Pancreas (tissue), 10 donors: ENCODE measurements at places on chromosomes 7 and 10. TPM values are rescaled to one million over a fixed set of nuclear protein-coding genes. Genes with fewer than 3 reads are reported as not detected.

Gene PIP
- total RNA-seq = not detected

DNA sequence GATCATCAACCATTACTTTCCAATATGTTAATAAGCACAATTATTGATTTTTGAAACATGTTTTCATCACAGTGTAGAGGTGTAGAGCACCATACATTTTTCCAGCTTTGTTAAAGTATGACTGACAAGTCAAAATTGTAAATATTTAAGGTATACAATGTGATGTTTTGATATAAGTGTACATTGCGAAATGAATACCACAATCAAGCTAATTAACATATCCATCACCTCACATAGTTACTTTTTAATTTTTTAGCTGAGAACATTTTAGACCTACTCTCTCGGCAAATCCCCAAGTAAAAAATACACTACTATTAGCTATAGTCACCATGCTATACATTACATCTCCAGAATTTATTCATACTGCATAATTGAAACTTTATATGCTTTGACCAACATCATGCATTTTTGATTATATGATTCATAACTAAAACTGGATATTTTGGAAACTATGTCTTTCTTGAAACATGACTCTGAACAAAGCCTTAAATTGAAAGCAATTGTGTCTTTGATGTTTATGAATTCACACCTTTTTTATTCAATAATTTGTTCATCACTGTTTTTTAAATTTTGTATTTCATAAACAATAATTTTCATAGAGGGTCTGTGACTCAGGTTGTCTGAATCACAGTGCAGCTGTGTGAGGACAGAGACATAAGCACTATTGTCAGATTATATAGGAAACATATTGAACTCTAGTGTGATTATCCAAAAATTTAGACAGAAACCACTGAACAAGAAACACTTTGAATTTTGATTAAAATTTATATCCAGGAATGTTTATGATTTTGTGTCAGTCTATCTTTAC, 486.1 kb downstream of the SEMA3D start:
- DNase-seq = no peak

- no peak for DNase-seq
Observed at GRCh38 chr10:104038537-104038936, 47.1 kb downstream of the COL17A1 start.

DNA sequence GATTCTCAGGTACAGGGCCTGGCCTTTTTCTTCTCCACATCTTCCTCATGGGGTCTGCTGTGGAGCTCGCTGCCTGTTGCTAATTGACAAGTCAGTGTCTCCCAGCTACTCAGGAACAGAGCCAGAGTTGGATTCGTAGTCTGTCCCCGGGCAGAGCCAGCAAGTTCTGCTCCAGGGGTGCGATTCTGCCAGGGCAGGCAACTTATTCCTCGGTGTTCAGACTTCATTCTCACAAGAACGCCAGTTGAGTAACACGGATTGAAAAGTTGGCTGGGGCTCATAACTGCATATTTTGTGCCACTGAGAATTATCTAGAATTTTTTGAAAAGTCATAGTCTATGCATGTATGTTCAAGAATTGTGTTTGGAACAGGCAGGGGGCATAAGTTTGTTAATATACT, 336.7 kb upstream of the NPVF start:
- DNase-seq = no peak

- DNase-seq = no peak
Observed at GRCh38 chr7:17802056-17802455, 138.2 kb downstream of the SNX13 start.

DNA sequence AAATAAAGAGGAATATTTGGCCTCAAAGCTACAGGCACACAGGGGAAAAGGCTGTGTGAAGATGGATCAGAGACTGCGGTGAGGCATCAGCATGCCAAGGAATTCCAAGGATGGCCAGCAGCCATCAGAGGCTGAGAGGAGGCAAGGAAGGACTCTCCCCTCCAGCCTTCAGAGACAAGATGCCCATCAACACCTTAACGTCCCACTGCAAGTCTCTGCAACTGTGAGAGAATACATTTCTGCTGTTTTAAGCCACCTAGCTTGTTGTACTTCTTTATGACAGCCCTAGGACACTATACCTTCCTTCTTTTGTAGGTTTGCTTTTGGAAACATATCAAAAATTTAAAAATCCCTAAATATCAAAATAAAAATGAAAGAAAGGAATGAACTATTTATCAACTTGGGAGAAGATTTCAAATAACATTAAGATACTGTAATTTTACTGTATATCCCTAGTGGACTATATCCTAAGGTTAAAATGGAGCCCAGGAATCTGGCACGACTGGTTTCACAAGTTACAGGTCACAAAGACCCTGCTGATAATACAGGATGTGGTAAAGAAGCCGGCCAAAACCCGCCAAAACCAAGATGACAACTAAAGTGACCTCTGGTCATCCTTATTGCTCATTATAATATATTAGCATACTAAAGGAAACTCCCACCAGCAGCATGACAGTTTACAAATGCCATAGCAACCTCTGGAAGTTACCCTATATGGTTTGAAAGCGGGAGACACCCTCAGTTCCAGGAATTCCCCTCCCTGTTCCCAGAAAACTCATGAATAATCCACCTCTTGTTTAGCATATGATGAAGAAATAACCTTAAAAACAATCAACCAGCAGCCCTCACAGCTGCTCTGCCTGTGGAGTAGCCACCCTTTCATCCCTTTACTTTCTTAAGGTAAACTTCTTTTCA, 185.2 kb downstream of the AVL9 start:
- no peak for DNase-seq

Gene BMPER
- 1.6 TPM for total RNA-seq

DNA sequence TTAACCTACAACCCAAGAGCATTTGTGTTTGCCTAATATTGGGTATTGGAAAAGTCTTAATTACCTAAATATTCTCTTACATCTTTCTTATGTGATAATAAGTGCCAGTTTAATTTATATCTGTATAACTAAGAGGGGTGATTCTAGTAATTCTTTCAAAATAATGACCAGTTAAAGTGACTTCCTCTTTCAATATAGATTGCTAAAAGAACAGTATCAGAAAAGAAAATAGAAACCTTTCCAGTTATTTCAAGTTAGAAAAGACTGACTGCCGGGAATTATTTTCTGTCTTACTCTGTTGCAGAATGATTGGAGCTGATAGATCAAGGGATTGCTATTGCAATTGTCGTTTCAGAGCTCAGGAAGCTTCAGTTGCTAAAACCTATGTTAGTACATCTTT, 525.0 kb upstream of the SEMA3D start:
- no peak for DNase-seq

Gene FFAR4
- 1.0 TPM for total RNA-seq

Gene TMEM254
- total RNA-seq = 11.7 TPM

Gene NDUFB2
- total RNA-seq = 53.6 TPM

DNA sequence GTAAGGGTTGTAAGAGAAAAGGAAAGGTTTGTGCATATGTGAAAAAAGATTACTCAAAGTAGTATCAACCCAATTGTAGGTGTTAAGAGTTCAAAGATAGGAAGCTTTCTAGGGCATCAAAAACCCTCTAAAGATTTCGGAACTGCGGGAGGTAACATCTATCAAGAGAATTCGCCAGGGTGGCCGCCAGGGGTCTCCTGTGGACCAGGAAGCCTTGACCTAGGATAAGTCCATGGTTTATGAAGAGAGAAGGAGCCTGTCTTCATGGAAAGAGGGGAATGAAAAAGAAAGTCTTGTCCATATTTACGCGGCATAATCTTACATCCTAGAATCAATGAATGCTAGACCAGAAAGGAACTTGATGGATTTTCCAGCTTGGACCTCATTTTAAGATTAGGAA, 140.7 kb upstream of the CALCR start:
- DNase-seq = peak; percentile 54

DNA sequence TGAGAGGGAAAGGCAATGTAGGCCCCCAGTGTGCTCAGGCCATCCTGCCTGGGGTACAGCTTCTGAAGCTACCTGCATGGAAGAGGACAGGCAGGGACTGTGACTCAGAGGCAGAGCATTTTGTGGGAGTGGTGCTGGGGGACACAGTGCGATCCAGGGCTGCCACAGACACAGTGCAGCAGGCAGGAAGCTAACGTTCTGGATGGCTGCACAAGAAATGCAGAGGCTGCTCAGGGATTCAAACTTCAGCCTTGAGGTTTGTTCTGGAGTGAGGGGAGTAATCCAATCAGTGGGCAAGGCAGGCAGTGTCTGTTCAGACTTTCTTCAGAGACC, 648.0 kb upstream of the IGFBP3 start:
- no peak for DNase-seq

- DNase-seq = no peak
Observed at GRCh38 chr10:110780704-110781103, 91.0 kb upstream of the PDCD4 start.

DNA sequence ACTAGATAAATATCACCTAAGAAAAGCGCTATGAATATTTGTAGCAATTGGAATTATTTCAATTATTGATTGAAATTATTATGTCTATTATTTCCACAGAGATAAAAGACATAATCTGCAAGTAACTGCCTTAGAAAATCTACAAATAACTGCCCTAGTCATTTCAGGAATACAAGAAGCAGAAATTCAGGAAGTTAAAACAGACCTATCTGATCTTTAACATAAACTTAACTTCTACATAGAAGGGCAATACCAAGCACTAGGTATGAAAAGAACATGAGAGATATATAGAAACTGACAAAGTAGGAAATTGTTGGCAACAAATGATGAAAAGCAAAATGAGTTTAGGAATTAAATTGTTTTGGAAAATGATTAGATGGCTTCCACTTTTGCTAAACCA, 31.8 kb upstream of the AKR1B10 start:
- no peak for DNase-seq

DNA sequence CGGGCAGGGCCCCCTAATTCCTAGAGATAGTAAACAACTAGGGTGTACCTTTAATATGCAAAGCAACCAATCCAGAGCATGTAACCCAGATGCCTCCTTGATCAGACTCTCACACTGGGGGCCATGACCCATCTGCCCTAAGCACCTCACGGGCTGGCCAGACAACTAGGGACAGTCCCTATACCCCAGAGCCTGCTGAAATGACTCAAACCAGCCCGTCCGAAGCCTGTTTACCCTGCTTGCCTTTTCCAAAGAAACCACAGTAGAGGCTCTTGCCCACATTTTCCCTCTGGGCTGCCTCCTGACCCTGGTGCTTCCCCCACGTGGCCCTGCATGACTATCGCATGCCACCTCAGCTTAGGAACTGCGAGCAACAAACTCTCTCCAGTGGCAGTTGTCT, 46.2 kb downstream of the RGS10 start:
- no peak for DNase-seq

DNA sequence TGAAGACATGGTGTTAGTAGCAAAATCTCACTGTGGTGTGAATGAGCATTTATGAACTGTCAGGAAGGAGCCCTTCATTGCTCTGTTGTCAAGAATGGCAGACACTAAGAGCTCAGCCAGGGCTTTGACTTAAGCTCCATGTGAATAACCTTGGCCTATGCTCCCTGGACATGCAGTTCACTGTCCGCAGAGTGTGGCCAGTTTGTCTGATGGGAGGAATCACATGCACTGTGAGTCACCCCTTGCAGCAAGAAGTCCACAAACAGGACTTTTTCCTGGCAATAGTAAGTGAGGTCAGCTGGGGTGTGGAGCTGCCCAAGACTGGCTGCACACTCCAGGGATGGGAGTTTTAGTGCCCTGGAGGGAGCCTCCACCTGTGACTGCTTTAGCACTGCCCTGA, 49.5 kb downstream of the ZNF37A start:
- DNase-seq = no peak

Gene PRKG1
- 4.9 TPM for total RNA-seq

DNA sequence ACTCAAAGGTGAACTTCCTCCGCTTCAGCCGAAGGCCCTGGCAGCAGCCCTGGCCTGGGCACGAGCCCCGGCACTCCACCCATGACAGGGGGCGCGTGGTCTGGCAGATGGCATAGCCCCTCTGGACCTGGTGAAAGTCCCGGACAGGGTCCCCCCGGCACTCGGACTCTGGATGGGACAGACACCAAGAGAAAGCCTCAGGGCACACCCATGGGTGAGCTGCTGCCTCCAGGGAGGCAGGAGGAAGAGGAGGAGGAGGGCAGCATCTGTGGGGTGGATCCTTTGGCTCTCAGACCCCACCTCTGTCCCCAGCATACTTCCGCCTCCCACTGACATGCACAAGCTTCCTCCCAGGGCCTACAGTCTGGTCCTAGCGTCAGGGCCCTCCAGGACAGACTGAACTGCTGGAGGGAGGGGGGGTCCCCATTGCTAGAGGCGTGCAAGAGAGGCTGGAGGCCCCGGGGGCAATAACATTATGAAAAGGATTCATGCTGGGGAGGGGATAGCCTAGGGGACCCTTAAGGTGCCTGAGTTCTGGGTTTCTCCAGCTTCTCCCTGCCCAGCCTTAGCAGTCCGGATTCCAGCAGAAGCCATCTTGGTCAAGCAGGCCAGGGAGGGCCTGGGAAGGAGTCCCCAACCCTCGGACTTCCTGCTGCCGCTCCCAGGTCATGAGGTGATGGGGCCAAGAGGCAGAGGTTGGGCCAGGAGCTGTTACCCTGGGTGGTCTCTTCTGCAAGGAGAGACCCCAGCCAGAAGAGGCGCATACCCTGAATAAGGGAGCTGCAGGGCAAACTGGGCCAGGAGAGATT, 169.3 kb downstream of the LCOR start:
- DNase-seq = no peak

DNA sequence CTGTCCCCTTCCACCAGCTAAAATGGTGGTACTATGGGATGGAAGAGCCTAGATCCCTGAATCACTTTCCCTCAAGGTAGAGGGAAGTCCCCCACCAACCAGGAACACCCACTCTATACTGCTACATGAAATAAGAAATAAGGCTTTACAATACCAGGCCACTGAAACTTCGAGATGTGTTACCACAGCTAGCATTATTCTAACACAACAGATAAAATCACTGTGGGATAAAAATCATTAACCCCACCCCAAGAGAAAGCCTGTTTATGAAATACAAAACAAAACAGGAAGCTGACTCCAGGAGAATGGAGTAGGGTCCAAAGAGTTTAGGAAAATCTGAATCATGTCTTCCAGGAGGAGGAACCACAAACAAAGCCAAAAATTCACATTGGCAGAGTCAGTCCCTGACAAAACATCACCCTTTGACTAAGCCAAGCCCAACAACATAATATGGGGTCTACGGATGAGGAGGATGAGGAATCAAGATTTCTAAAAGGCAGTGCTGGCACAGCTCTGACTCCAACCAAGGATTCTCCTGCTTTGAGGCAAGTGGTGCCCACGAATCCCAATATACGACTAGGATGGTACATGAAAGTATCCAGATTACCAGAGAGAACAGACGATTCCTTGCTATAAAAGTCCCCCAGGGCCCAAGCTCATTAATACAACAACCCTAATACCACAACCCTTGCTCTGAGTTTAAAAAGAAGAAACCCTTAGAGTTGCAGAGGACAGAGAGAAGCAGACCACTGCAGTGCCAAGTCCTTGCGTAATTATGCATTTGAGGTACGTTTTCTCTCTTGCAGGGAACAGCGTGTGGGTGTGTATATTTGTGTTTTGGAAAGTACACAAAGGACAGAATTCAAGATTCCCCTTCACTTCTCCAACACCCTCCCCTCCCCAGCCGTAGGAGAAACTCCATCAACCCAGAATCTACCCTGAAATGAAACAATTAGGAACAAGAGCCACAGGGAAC, 23.7 kb downstream of the XPNPEP1 start:
- DNase-seq = no peak

Gene HECW1
- total RNA-seq = 0.12 TPM
